EL (cell line): ENCODE measurements at places on chromosomes 5 and 9.

- no peak for DNase-seq
These were observed 990.6 kb upstream of the TYRP1 start for GRCh38 chr9:11702548-11702947.

DNA sequence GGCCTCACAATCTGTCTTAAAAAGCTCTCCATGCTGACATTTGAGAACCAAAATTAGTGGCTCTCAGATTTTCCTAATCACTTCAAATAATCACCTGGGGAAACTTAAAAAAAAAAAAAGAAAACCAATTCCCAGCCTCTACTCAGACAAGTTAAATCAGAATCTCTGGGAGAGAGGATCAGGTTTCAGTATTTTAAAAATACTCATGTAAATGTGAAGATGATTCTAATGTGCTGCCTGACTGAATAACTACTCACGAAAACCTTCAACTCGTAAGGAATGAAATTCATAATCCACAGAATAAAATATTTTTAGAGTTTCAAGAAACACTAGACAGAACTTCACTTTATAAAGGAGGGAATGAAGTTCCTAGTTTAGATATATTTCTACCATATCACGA is 114.4 kb downstream of the SVEP1 start:
- no peak for DNase-seq

DNA sequence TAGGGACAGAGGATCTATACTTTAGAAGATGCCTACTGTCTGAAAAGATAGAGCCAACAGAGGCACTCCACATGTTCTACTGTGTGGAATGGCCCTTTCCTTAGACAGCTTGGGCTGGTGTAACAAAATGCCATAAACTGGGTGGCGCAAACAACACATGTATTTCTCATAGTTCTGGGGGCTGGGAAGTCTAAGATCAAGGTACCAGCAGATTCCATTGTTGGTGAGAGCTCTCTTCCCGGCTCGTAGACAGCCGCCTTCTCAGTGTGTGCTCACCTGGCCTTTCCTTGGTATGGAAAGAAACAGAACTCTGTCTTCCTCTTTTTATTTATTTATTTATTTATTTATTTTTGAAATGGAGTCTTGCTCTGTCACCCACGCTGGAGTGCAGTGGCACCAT is 70.9 kb downstream of the APTX start:
- no peak for DNase-seq

DNA sequence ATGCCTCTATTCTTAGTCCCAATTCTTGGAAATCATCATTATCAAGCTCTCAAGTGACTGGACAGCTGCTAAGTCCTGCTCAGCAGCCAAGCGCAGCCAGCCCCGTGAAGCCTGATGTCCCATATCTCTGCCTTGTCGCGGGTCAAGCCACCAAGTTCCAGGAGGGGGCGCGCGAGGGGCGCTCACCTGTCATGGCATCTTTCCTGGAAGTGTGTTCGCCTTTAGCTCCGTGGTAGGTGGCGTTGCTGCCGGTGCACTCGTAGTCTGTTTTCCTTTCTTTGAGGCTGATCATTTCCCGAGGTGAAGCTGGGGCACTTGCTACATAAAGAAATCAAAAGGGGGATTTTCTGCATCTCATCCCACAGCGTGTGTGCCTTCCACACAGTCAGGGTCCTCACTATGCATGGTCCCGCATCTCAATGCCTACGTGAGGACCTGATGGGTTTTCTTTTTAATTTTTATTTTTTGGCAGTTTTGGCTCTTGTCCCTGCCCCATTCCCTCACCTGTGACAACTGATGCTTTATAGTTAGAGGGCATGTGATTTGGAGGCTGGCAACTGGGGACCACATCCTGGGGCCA is 227.0 kb upstream of the DAP start:
- peak; percentile 16 for DNase-seq

- DNase-seq: no peak
These were observed 5.6 kb downstream of the TBC1D9B start for GRCh38 chr5:179901915-179902762.

GRCh38 chr9:88179062-88179521 is 40.8 kb upstream of the SPATA31C2 start:
- no peak for DNase-seq

GRCh38 chr5:43301653-43302091 is 11.5 kb downstream of the HMGCS1 start:
- DNase-seq: no peak

GRCh38 chr5:17907094-17907493 is 272.8 kb downstream of the TAF11L14 start:
- no peak for DNase-seq

- DNase-seq: no peak
These were observed 152.9 kb upstream of the SLC28A3 start for GRCh38 chr9:84493284-84493947.

DNA sequence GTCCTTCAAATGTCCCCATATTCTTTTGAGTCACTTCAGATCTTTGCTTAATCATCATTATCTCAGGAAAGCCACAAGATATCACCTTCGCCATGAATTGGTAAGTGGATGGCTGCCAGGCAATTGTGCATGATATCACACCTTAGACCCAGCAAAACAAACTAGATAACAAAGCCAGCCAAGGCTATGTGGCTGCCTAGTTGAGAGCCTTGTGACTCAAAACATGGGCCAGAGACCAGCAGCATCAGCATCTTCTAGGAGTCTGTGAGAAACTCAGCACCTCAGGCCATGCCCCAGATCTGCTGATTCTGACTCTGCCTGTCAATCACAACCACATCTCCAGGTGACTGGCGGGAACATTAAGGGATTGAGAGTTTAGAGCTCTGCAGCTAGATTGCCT is 82.8 kb downstream of the SLIT3 start:
- DNase-seq: no peak

DNA sequence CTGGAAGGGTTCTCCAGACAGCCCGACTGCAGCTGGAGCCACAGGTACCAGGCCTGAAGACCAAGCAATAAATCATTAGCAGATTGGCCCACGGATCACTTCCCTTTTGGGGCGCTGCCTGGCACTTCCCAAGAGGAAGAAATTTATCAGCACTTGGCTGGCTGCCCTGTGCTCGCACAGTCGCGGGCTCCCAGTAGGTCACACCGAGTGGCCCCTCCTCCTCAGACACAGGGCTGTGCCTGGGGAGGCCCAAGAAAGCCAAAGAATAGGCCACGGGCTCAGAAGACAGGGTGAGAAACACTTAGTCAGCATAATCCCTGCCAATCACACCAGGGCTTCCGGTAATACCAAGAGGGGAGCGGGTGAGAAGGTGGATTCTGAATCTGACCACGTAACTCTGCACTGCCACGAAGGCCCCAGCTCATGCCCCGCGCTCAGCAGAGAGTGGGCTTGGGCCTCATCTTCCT is 115.7 kb upstream of the MSX2 start:
- no peak for DNase-seq

- DNase-seq: no peak
These were observed 237.4 kb downstream of the NR2F1-AS1 start for GRCh38 chr5:93343570-93343969.

GRCh38 chr5:62090953-62091352 is 215.1 kb upstream of the KIF2A start:
- no peak for DNase-seq

GRCh38 chr5:176407456-176408251 is 8.7 kb downstream of the CLTB start:
- no peak for DNase-seq

DNA sequence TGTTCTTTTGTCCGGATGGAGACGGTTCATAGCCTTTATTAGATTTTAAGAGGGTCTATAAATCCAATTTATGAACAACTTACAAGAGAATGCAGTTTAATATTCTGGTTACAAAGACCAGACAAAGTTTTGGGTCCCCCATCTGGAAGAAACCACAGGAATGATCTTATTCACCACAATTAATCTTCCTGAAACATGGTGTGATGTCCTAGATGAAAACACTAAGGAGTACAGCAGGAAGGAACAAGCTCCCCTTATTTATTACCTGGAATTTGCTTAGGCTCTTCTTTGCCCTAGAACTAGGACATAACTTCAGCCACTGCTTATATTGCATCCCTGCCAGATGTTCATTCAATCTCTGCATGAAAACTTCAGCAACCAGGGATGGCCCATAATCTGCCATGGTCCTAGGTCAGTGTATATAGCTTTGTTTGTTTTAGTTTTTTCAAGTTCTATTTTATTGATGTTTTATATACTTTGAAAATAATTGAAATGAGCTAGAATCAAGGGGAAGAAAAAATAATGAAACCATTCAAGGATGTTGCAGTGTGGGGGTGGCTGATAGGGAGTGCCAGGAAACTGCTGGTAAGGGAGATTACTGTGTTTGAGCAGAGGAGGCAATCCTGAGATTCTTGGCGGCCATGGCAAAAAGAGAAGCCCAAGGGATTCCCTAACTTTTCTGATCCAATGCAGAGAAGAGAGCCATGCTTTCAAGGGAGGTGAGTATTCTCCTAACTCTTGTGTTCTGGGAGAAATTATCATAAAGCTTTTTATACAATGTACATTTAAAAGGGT is 16.8 kb downstream of the TXNDC8 start:
- peak; percentile 17 for DNase-seq

DNA sequence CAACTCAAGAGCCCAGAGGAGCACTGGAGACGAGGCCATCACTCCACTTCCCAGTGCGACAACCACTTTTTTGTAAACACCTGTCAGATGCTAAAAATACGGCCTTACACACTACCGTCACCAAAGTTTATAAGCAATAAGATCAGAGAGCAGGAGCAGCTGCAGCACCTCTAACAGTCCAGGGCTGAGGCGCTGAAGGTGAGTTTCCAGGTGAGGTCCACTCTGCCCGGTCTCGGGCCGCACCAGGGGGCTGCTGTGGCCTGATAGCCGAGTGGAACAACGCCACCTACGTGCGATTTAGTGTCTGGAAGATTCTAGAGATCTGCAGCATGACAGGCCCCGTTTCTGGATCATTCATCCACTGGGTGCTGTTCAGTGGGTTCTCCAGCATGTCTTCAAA is 25.8 kb upstream of the CAMSAP1 start:
- DNase-seq: no peak

- no peak for DNase-seq
These were observed 36.6 kb downstream of the PPARGC1B start for GRCh38 chr5:149766460-149767280.

GRCh38 chr5:89721931-89722330 is 687.6 kb downstream of the CETN3 start:
- no peak for DNase-seq

DNA sequence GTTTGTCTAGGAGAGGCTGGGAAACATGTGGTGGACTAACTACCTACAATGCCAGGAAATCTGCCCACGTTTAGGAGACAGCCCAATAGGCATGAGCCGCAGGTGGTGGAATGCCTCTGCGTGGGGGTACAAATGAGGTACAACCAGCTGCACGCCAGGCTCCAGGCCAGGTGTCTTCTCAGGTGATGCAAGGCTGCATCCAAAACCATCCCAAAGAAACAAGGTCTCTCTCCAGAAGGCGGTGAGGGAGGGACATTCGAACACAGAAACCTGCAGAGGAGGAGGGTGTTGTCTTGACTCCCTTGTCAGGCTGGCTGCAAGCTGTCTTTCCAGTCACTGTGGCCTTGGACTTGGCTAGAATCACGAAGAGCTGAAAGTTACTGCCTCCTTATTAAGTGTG is 11.6 kb downstream of the ANKH start:
- DNase-seq: no peak

- no peak for DNase-seq
These were observed 187.4 kb upstream of the SLC24A2 start for GRCh38 chr9:19976226-19976625.

DNA sequence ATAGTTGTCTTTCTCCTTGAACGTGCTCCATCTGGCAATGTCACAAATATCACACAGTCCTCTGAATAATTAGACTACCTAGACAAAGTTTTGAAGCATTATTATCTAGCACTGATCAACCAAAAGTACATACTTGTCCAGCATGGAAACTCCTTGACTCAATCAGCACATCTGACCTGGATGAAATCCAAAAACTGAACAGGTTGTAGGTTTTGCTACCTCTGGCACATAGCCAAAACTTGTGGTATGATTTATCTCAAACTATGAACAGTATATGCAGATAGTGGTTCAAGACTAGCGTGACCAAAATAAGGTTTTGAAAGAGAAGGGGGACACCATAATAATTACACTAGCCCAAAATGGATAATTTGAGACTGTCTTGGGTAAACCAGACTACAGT is 158.1 kb downstream of the ARRDC3 start:
- DNase-seq: no peak

- no peak for DNase-seq
These were observed 330.8 kb downstream of the DTWD2 start for GRCh38 chr5:118657576-118657975.

GRCh38 chr9:37350486-37351190 is 71.9 kb upstream of the GRHPR start:
- peak; percentile 45 for DNase-seq

DNA sequence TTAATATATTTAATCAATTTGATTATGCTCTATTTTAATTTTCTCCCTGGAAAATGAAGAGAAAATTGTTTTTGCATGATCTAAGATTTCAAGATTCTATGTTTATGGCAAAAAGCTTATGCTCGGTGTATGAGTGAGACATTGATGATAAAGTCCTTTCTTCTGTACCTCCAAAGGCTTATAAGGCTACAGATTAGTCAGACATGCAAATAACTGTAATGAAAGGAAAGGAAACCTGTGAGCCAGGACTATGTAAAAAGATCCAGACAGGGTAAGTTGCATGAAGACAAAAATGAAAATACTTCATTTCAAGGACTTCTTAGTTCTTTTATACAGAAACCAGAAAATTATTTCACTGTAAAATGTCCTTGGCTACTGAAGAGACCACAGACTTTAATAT is 52.2 kb upstream of the EDIL3 start:
- no peak for DNase-seq

DNA sequence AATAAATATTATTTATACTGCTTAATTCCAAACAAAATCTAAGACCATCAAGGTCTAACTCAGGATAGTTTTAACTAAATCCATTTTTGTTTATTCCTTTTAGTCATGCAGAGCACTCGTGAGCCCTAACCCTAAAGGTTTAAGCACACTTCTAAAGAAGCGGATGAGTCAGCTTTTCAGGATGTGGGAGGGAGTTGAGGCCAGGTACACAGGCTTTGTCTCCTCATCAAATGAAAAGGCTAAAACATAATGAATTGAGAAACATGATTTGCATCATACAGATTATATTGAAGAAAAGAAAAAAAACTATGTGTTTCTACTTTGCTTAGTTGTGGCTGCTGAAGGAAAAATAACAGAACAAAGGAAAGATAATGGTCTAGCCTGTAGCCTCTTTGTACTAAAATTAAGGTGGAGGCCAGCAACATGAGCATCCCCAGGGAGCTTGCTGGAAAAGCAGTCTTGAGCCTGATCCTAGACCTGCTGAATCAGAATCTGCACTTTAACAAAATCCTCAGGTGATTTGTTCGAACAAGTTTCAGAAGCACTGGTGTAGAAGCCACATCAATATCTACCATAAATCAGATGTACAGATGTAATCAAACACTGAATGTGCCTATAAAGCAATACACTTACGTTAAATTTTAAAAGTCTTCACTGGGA is 21.1 kb upstream of the ISCA1 start:
- DNase-seq: no peak

- DNase-seq: no peak
These were observed 219.9 kb downstream of the PRDM9 start for GRCh38 chr5:23727271-23727670.

DNA sequence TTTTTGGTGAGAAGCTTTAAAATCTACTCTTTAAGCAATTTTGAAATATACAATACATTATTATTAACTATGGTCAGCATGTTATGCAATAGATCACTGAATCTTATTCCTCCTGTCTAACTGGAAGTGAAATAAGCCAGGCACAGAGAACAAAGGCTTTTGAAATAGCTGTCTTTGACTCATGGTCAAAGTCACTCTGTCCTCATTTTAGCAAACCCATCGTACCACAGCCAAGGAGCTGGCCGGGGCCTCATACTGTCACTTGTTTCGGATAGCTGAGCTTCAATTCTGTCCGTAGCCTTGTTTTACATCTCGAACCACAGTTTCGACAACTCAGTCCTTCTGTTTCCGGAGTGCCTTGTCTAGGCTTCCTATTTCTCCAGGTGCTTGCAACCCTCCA is 19.2 kb downstream of the ADCY2 start:
- DNase-seq: no peak
